Amygdala (tissue), 56 donors: ENCODE measurements at places on chromosomes 6 and 20.

DNA sequence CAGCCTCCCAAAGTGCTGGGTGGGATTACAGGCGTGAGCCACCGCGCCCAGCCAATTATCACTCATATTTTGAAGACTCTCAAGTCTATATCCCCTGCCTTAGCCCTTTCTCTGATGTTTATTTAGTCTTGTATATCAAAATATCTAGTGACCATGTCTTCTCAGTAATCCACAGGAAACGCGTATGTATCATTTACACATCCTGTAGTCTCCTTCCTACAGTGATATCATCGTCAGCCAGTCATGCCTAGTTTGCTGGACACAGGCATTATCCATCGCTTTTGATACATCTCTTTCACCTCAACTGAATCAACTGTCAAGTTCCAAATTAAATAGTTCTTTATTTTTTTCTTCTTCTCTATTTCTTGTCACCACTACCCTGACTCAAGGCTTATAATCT lies 223.7 kb downstream of the NKAIN2 start:
- no peak for DNase-seq

DNA sequence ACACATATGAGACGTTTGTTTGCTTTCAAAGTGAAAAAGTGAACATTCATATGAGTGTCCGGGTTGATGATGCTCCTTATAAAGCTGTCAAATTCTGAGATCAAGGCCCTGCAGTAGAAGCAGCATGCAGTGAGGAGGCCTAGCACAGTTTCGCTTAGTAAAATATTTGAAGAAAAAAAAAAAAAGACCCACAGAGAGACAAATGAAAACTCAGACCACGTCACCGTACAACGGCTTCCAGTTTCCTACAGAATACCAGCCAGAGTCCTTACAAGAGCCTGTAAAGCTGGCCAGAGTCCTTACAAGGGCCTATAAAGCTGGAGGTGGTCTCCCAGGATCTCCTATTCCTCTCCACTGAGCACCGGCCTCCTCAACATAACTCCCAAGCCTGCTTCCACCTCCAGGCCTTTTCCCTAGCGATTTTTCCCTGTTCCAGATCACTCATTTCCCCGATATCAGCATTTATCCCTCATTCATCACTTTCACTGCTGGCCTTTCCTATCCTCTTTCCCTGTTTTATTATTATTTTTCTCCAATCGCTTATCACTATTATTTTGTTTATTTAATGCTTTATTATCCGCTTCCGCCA lies 1.5 kb upstream of the HMGN4 start:
- DNase-seq: no peak

GRCh38 chr6:30612687-30613248 lies 4.3 kb downstream of the PPP1R10 start:
- no peak for DNase-seq

- no peak for DNase-seq
Measured at GRCh38 chr20:821046-821730, 12.3 kb upstream of the FAM110A start.

DNA sequence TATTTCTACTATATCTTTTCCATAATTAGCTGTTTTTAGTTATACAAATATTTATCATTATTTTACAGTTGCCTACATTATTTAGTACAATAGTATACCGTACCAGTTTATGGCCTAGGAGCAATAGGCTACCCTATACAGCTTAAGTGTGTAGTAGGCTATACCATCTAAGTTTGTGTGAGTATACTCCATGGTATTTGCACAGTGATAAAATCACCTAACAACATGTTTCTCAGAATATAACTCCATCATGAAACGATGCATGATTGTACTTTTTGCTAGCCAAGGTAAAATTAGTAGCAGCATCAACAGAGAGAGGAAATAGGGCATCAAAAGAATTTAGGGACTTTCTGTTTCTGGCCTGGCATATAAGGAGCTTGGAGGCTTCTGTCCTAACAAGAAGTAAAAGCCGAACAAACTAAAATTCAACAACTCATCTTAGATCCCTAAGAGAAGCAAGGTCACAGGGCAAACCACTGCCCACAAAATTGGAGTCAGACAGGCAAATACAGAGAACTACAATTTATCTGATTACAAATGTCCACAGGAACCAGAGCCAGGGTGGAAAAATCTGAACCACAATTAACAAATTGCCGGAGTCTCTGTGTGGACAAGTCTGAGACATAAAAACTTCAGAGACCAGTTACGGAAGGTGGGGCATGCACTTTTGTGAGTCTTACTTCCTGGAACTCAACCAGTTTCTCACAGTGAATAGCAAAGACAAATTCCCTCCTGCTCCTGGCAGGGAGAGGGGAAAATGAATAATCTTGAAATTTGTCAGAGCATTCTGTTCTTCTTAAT lies 671.4 kb downstream of the RFPL4B start:
- DNase-seq: no peak

DNA sequence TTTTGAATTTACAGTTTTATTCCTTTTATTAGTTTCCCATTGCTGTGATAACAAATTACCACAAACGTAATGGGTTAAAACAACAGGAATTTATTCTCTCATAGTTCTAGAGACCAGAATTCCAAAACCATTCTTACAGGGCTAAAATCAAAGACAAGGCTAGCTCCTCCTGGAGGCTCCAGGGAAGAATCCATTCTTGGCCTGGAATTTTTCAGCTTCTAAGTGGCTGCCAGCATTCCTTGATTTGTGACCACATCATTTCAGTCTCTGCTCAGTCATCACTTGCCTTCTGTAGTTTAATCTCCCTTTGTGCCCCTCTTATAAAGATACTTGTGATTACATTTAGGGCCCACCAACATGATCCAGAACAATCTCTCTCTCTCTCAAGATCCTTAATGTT lies 897 bp upstream of the SEL1L2 start:
- DNase-seq: no peak

GRCh38 chr6:42101186-42101657 lies 41.2 kb downstream of the C6orf132 start:
- no peak for DNase-seq

GRCh38 chr6:30091577-30092381 lies 16.2 kb upstream of the RNF39 start:
- DNase-seq: no peak

DNA sequence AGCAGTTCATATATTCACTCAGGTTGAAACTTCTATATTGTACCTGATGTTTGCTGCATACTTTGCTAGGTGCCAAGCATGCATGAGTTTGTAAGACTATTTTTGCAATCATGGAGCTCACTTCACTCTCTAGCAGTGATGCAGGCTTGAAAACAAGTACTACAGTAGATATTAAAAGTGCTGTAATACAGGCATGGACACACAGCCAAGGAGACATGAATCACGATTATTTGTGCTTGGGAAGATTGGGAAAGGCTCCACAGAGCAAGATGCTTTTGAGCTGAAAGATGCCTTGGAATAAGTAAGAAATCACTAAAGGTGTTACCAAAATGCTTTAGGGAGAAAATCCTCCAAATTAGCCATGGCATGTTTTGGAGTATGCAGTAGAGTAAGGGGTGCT lies 427.4 kb downstream of the UTRN start:
- no peak for DNase-seq

DNA sequence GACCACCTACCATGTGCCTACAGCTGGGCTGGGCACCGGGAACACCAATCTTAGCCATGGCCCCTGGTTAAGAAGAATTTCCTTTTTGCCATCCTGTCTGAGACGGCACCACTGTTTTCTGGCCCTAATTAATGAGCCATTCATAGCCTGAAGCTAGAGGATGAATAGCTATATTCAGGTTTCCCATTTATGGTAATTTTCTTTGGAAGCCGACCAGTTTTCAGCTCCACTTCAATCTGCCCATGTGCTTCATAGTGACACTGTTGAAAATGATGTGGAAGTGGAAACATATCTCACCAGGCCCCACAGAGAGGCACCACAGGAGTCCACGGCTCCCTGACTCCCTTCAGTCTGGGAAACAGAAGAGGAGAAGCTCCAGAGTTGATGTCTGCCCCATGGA lies 22.6 kb upstream of the ULBP3 start:
- no peak for DNase-seq

GRCh38 chr6:106525882-106526275 lies 103.4 kb downstream of the RTN4IP1 start:
- DNase-seq: no peak
